Calu3 (cell line): ENCODE measurements at places on chromosomes 2 and 18.
A peak's percentile ranks its signal among the peaks of the same experiment; 100 is the strongest.

DNA sequence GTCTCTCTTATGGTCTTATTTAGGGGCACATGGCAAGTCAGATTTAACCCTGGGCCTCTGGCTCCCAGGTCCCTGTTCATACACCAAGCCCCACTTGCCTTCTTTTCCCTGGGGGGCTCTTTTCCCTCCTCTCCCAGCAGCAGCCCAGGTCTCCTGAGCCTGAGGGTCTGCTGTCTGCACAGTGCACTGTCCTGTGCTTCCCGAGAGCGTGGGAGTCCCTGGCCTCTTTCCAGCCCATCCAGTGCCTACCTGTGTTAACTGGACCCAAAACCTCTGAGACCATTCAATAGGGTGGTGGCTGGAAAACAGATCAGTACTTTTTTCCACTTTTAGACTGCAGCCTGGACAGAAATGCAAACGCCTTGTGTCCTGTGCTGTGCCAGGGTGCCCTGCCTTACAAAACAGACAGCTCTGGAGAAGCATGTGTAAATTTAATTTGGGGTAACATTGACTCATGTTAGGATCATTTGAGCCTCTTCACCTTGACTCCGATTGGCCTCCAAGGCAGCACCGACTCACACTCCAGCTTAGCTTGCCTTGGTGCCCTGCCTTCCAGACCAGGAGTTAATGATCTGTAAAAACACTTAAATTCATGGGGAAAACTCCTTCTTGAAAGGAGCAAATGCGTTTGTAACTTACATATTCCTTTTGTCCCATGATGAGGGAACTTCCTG lies 34.3 kb downstream of the TWIST2 start:
- DNase-seq, result no peak
- no peak overlapping the region for H3K4me3 ChIP-seq
- H3K4me1 ChIP-seq, result no peaks in the 10 kb centered on the region
- H3K27me3 ChIP-seq, result peaks cover 90% of the 10 kb centered on the region
- H3K36me3 ChIP-seq, result no peaks in the 10 kb centered on the region

- no peaks in the 10 kb centered on the region for H3K4me1 ChIP-seq
- no peak overlapping the region for H3K27ac ChIP-seq
- no peak for DNase-seq
- no peaks in the 10 kb centered on the region for H3K36me3 ChIP-seq
Measured at GRCh38 chr2:177537636-177538035, 145.1 kb downstream of the AGPS start.

DNA sequence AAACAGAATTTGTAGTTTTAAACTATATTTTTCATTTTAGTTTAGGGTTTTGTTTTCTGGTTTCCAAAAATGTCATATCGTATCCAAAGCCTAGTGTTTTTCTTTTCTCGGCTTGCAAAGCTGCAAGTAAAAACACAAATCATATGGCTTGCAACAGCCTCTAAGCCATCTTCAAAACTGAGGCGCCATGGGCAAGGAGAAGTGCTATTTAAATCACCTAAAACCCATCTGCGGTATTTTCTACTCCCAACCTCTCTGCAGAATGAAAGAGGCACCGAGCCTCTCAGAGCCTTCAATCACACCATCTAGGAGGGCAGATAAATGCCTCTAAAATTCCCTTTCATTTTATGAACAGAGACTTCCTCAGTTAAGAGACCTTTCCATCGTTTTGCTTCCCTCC lies 25.2 kb downstream of the FECH start:
- DNase-seq, result no peak
- H3K27ac ChIP-seq, result no peak overlapping the region
- H3K36me3 ChIP-seq, result no peaks in the 10 kb centered on the region
- peaks cover 7% of the 10 kb centered on the region for H3K4me1 ChIP-seq
- no peak overlapping the region for H3K4me3 ChIP-seq

- peaks cover 42% of the 10 kb centered on the region for H3K4me1 ChIP-seq
- peak overlapping the region; percentile 97 for H3K4me3 ChIP-seq
- peak; percentile 9 for DNase-seq
- no peaks in the 10 kb centered on the region for H3K27me3 ChIP-seq
- peaks cover 23% of the 10 kb centered on the region for H3K36me3 ChIP-seq
Measured at GRCh38 chr2:151827564-151828142, 568 bp downstream of the ARL5A start.

DNA sequence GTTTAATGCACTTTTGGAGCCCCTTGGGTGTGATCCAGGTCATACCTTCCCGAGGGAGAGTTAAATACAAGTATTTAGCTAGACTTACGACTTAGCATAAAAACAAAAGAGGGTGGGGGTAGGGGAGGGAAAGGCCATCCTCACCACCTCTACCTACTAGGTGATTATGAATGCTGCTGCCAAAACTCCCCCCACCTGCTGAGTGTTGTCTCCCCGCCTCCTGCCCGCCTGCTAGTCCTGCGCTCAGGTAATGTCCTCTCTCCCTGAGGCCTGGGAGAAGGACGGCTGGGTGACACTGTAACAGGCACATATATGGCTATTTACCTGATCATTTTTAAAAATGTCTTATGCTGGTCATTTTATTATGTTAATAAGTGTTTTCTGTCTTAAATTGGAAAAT lies 3.0 kb upstream of the NCKAP5 start:
- peaks cover 4% of the 10 kb centered on the region for H3K36me3 ChIP-seq
- H3K4me1 ChIP-seq, result peaks cover 52% of the 10 kb centered on the region
- no peaks in the 10 kb centered on the region for H3K27me3 ChIP-seq
- no peak for DNase-seq
- no peak overlapping the region for H3K4me3 ChIP-seq

- no peak overlapping the region for H3K4me3 ChIP-seq
- H3K27ac ChIP-seq, result no peak overlapping the region
- DNase-seq, result no peak
- H3K4me1 ChIP-seq, result no peaks in the 10 kb centered on the region
Measured at GRCh38 chr18:22367303-22367702, 50.4 kb downstream of the CTAGE1 start.

DNA sequence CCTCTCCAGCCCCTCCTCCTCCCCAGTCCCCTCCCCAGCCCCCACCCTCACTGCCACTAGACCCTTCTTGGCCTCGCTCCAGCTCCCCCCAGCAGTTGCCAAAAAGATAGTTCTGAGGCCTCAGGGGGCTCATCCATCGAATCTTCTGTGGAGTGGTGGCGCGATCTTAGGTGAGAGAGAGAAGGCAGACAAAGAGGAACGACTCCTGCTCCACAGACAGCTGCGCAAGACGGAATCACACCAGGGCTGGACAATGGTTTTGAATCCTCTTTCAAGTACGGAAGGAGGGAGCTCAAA lies 68.1 kb downstream of the LAMA3 start:
- no peaks in the 10 kb centered on the region for H3K36me3 ChIP-seq
- no peak for DNase-seq
- H3K4me1 ChIP-seq, result peaks cover 9% of the 10 kb centered on the region
- no peaks in the 10 kb centered on the region for H3K27me3 ChIP-seq
- no peak overlapping the region for H3K4me3 ChIP-seq

- peaks cover 22% of the 10 kb centered on the region for H3K27me3 ChIP-seq
- no peak overlapping the region for H3K27ac ChIP-seq
- no peak overlapping the region for H3K4me3 ChIP-seq
Measured at GRCh38 chr2:67879586-67880290, 183.1 kb downstream of the C1D start.

DNA sequence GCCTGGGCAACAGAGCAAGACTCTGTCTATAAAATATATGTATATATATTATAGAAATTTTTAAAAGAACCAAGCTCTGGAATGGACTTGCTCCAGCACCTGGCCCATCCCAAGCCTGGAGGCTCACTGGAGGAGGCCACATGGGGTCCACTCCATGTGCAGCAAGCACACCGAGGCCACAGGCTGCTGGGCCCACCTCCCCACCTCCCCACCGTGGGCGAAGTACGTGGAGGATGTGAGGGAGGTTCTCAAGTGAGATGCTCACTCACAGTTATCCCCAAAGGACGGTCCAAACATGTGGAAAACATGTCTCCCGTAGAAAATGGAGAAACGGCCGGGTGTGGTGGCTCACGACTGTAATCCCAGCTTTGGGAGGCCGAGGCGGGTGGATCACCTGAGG lies 13.9 kb upstream of the RAB17 start:
- H3K4me3 ChIP-seq, result no peak overlapping the region
- no peaks in the 10 kb centered on the region for H3K36me3 ChIP-seq
- DNase-seq, result no peak
- peaks cover 64% of the 10 kb centered on the region for H3K27me3 ChIP-seq

DNA sequence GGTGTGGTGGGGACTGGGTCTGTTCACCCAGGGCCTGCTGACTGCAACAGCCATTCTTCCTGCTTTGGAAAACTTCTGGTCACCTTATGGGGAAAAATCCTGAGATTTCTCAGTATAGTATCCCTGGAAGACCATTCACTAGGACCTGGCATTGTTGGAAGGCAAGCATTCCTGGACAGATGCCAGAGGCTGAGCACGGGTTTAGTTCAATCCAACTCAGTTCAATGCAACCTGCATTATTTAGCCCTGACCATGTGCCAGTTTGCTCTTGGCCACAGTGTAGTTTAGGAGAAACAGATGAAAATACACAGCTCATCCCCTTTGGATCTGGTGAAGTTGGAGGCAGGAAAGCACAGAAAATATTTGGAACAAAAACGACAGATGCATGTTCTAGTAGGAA lies 95.9 kb downstream of the LPIN1 start:
- no peak for DNase-seq
- H3K27me3 ChIP-seq, result peaks cover 4% of the 10 kb centered on the region
- no peak overlapping the region for H3K27ac ChIP-seq
